Central memory CD8-positive, alpha-beta T cell (primary cell): ENCODE measurements at places on chromosomes 6 and 20.

DNA sequence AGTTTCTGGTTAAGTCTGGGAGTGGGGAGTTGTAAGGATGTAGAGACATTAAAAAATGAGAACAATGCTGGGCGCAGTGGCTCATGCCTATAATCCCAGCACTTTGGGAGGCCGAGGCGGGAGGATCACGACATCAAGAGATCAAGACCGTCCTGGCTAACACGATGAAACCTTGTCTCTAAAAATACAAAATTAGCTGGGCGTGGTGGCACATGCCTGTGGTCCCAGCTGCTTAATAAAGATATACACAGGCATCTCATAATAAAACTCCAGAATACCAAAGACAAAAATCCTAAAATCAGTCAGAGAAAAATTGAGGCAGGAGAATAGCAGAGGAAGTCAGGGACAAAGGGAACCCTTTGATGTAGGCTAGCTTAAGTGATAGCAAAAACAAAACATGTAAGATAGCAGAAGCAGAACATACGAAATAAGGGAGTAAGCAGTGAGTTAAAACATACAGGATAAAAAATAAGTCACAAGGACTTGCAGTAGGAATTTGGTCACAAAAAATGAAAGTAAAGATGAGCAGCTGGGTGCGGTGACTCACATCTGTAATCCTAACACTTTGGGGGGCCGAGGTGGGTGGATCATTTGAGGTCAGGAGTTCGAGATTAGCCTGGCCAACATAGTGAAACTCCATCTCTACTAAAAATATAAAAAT lies 23.6 kb downstream of the DDX43 start:
- no peak overlapping the region for H3K4me3 ChIP-seq
- no peaks in the 10 kb centered on the region for H3K27me3 ChIP-seq
- DNase-seq: no peak
- H3K36me3 ChIP-seq: peaks cover 14% of the 10 kb centered on the region
- peak overlapping the region; percentile 44 for H3K27ac ChIP-seq

DNA sequence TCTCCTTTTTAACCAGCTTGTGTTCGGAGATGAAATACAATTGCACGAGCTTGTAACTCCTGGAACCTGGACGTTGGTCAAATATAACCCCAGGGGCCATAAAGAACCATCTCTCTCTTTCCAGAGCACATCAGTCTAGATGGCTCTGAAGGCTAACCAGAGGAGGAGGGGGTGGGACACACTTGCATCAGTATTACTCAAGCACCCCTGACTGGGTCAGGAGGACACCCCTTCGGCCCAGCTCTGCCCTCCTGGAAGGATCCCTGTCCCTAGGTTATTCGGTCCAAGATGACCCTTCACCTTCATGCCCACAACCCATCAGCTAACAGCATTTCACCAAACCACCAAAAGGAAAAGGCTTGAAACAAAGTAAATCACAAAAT lies 67.1 kb downstream of the FYN start:
- DNase-seq: no peak
- H3K4me3 ChIP-seq: peak overlapping the region; percentile 54
- peaks cover 27% of the 10 kb centered on the region for H3K36me3 ChIP-seq
- H3K4me1 ChIP-seq: peaks cover 79% of the 10 kb centered on the region

GRCh38 chr6:72950114-72950860 lies 275.0 kb downstream of the KHDC1L start:
- no peak for DNase-seq
- no peak overlapping the region for H3K27ac ChIP-seq
- H3K4me3 ChIP-seq: no peak overlapping the region
- H3K4me1 ChIP-seq: no peaks in the 10 kb centered on the region

- no peaks in the 10 kb centered on the region for H3K4me1 ChIP-seq
- no peak overlapping the region for H3K27ac ChIP-seq
- DNase-seq: no peak
- no peaks in the 10 kb centered on the region for H3K27me3 ChIP-seq
- H3K36me3 ChIP-seq: no peaks in the 10 kb centered on the region
Observed at GRCh38 chr20:55579802-55580201, 425.5 kb downstream of the CBLN4 start.

- H3K27ac ChIP-seq: no peak overlapping the region
- peaks cover 29% of the 10 kb centered on the region for H3K4me1 ChIP-seq
- no peaks in the 10 kb centered on the region for H3K27me3 ChIP-seq
- peaks cover 13% of the 10 kb centered on the region for H3K36me3 ChIP-seq
- DNase-seq: no peak
Observed at GRCh38 chr6:99514089-99514488, 1.1 kb downstream of the USP45 start.

DNA sequence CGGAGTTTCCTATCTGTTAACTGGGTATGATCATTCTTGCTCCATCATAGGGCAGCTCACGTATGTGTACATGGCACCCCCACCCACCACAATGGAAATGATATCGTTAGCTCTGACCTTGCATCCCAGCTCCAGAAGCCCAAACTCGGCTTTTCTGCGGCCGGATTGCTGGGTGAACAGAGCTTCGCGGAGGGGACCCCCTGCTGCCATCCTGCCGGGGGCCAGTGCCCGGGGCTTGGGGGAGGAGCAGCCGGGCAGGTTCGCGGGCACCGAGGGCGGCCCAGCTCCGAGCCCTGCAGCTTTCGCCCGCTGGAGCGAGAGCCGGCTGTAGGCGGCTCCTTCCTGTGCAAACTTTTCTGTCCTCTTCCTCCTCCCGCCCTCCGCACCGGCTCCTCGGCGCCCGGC lies 24.9 kb upstream of the FUCA2 start:
- H3K4me1 ChIP-seq: peaks cover 39% of the 10 kb centered on the region
- peak; percentile 20 for DNase-seq
- H3K27me3 ChIP-seq: no peaks in the 10 kb centered on the region
- peak overlapping the region; percentile 79 for H3K4me3 ChIP-seq
- peaks cover 6% of the 10 kb centered on the region for H3K36me3 ChIP-seq

DNA sequence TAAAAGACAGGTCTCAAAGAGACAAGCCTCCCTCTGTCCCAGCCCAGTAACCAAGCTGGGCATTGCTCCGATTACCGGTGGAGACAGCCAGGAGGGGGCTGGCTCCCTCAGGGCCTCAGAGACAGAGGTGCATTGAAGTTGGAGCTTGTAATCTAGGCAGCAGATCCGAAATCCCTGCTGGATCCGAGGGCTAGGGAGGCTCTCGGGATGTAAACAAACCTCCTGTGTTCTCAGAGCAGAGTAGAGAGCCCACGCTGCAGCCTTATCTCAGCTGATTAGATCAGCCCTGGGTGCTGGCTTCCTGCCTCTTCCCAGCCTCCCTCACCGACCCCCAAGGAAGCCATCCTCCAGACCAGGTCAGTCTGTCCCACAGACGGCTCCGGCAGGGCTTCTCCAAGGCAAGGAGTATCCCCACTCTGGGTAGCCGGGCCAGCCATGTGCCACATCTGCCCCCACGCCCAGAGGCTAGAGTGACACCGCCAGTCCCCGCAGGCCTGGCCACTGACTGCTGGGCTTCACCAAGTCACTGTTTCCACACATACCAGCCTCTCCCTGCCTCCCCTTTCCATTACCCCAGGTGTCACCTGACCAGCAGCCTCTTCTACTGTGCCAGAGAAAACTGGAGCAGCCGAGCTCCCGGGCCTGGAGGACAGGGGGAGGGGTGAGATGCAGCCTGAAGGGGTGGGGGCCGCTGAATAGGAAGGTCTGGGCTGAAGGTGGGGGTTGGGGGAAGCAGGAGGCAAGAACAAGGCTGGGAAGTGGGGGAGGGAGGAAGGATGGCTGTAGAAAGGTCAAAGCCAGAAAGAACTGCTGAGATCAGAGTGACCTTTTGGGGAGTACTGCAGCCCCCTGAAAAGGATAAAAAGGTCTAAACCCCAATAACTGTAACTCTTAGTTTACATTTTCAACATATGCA lies 6.0 kb downstream of the SDC4 start:
- H3K27me3 ChIP-seq: peaks cover 9% of the 10 kb centered on the region
- no peak overlapping the region for H3K27ac ChIP-seq
- H3K4me3 ChIP-seq: no peak overlapping the region
- peaks cover under 1% of the 10 kb centered on the region for H3K4me1 ChIP-seq
- DNase-seq: no peak
- no peaks in the 10 kb centered on the region for H3K36me3 ChIP-seq

DNA sequence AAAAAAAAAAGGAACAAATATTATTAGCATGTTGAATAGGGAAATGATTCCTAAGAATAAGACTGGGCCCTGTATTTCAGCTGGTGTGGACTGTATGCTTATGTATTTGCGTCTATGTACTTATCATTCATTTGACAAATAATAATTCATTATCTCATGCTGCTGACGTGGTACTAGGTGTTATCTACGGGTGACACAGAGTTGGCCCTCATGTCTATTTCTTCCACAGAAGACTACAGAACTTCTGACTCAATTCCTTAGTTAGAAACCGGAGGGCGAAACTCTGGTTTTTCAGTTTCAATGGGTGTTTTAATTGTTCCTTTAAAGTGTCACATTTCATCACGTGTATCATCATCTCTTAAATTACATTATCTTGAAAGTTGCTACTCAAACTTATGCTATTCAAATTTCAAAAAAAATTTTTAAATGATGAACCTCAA lies 305.9 kb downstream of the CLIC5 start:
- no peak for DNase-seq
- peaks cover 2% of the 10 kb centered on the region for H3K36me3 ChIP-seq
- H3K4me3 ChIP-seq: no peak overlapping the region
- H3K4me1 ChIP-seq: peaks cover 25% of the 10 kb centered on the region
- no peaks in the 10 kb centered on the region for H3K27me3 ChIP-seq
- H3K27ac ChIP-seq: peak overlapping the region; percentile 39

- no peak overlapping the region for H3K4me3 ChIP-seq
- no peaks in the 10 kb centered on the region for H3K36me3 ChIP-seq
- no peak for DNase-seq
- H3K4me1 ChIP-seq: no peaks in the 10 kb centered on the region
- H3K27ac ChIP-seq: no peak overlapping the region
Observed at GRCh38 chr20:60035-60918, 27.2 kb upstream of the DEFB125 start.

GRCh38 chr6:133114973-133115372 lies 126.2 kb upstream of the EYA4 start:
- H3K27me3 ChIP-seq: no peaks in the 10 kb centered on the region
- no peaks in the 10 kb centered on the region for H3K36me3 ChIP-seq
- no peak overlapping the region for H3K27ac ChIP-seq
- no peaks in the 10 kb centered on the region for H3K4me1 ChIP-seq

DNA sequence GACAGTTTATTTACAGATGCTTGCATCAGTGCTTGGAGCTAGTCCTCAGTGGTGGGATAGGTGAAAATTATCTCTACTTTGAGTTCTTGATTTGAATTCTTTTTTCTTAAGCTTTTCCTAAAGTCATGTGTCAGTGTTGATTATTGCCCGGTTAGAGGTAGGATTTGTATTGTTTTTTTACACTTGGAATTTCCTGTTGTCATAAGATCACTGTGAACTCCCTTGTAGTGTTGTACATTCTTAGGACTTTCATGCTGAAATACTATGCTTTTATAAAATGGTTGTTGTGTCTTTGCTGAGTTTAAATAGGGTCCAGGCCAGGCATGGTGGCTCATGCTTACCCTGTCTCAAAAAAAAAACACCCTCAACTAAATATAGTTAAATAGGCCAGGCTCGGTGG lies 20.3 kb downstream of the ASXL1 start:
- peaks cover 37% of the 10 kb centered on the region for H3K36me3 ChIP-seq
- H3K4me3 ChIP-seq: no peak overlapping the region
- no peak for DNase-seq

GRCh38 chr6:163195721-163196691 lies 218.5 kb upstream of the QKI start:
- H3K4me3 ChIP-seq: no peak overlapping the region
- no peak for DNase-seq
- no peaks in the 10 kb centered on the region for H3K4me1 ChIP-seq
- peaks cover 9% of the 10 kb centered on the region for H3K27me3 ChIP-seq
- H3K36me3 ChIP-seq: no peaks in the 10 kb centered on the region

DNA sequence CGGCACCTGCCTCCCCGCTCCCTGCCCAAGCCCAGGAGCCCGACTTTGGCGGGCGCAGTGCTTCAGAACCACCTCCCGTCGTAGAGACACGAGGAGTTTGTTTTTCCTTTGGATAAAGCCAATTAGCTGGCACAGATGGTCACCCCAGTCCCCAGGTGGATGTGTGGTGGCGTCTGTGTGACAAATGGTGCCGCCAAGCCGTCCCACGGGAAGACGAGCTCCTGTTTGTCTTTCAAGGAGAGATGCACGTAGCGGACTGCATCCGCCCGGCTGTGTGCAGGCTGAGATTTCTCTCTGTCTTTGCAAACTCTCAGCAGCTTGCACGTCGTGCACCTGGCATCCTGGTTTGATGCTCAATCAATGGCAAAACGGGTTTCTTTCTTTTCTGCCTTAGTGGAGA lies 16.1 kb upstream of the MRGBP start:
- H3K4me3 ChIP-seq: no peak overlapping the region
- no peak for DNase-seq
- H3K4me1 ChIP-seq: peaks cover 22% of the 10 kb centered on the region
- H3K36me3 ChIP-seq: peaks cover 6% of the 10 kb centered on the region
- H3K27ac ChIP-seq: no peak overlapping the region
- H3K27me3 ChIP-seq: no peaks in the 10 kb centered on the region

- no peak for DNase-seq
- H3K36me3 ChIP-seq: no peaks in the 10 kb centered on the region
- no peaks in the 10 kb centered on the region for H3K4me1 ChIP-seq
- H3K27ac ChIP-seq: no peak overlapping the region
- H3K27me3 ChIP-seq: peaks cover 90% of the 10 kb centered on the region
Observed at GRCh38 chr20:51058017-51058416, 35.1 kb upstream of the KCNG1 start.

DNA sequence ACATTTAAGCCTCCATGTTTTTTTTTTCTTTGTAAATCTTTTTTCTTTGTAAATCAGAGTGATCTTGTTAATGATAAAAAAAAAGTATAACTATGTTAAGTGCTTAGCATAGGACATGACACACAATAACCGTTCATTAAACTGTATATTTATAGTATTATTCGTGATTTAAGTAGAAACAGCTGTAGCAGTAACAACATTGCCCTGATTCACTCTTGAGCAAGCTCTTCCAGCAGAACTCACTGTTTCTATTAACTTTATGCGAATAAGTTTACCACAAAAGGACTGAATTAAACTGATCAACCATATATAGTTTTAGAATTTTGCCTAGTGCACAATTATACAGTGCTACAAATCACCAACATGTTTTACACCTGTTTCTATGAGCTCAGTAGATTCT lies 1338.0 kb upstream of the EYS start:
- no peak for DNase-seq
- no peaks in the 10 kb centered on the region for H3K4me1 ChIP-seq
- no peaks in the 10 kb centered on the region for H3K36me3 ChIP-seq

DNA sequence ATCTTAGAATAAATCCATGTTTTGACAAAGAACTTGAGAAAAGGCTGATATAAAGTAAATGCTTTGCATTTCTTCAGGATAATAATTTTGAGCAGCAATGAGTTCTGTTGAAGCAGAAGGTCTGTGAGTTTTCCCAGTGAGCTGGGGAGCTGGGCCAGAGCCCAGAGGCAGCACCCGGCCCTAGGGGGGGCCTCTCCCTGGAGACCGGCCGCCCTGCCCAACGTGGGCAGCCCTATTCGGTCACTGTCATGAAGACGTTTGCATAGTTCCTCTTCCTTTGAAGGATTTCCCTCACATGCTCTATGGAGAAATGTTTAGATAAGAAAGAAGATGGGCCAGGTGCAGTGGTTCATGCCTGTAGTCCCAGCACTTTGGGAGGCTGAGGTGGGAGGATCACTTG lies 404.8 kb downstream of the THBS2 start:
- H3K36me3 ChIP-seq: no peaks in the 10 kb centered on the region
- H3K4me3 ChIP-seq: no peak overlapping the region
- H3K27me3 ChIP-seq: no peaks in the 10 kb centered on the region
- H3K4me1 ChIP-seq: no peaks in the 10 kb centered on the region
- no peak overlapping the region for H3K27ac ChIP-seq
